ENCODE measurements at places on chromosomes 4 and X. TPM values are rescaled to one million over a fixed set of nuclear protein-coding genes. Genes with fewer than 3 reads are reported as not detected.

BRS3 gene
- not detected for total RNA-seq

DNA sequence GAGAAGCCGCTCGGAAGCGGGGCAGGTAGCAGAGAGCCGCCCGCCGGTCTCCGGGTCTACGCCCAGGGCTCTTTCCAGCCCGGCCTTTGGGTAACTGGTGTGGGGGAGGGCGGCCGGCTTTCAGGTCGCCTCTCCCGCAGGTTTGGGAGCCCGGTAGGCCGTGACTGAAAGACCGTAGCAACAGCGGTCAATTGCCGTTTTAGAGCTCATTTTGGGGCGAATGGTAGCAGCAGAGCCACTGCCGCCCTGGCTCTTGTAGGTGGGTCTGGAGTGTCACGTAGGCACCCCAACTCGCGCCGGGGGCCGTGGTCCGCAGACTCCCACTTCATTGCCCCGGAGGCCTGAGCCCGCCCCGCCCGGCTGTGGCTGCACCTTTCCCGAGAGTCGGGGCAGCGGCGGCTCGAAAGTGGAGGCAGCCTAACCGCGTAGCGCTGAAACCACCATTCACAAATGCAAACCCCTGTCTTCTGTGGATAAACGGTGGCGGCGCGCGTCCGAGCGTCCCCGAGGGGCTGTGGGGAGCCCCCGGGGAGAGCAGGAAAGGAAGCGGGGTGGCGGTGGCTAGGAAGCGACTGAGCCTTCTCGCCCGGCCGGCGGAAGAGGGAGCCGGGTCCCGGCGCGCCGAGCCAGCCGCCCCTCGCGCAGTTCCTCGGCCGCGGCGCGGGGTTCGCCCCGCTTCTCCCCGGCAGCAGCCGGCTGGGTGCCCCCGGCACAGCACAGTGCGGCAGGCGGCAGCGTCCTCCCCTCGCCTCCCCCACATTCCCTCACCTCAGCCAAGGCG, 2185.1 kb upstream of the TENM3 start:
- H3K36me3 ChIP-seq = peaks cover 2% of the 10 kb centered on the region
- no peak overlapping the region for H3K4me3 ChIP-seq
- peaks cover 10% of the 10 kb centered on the region for H3K4me1 ChIP-seq
- no peak for DNase-seq

GRCh38 chr4:19051831-19052230, 1030.3 kb upstream of the LCORL start:
- no peaks in the 10 kb centered on the region for H3K27me3 ChIP-seq
- no peak overlapping the region for H3K4me3 ChIP-seq
- no peaks in the 10 kb centered on the region for H3K4me1 ChIP-seq
- no peak for DNase-seq

GRCh38 chr4:5787311-5787710, 76.3 kb downstream of the EVC start:
- no peak overlapping the region for H3K27ac ChIP-seq
- no peaks in the 10 kb centered on the region for H3K4me1 ChIP-seq
- DNase-seq = no peak
- H3K4me3 ChIP-seq = no peak overlapping the region

DNA sequence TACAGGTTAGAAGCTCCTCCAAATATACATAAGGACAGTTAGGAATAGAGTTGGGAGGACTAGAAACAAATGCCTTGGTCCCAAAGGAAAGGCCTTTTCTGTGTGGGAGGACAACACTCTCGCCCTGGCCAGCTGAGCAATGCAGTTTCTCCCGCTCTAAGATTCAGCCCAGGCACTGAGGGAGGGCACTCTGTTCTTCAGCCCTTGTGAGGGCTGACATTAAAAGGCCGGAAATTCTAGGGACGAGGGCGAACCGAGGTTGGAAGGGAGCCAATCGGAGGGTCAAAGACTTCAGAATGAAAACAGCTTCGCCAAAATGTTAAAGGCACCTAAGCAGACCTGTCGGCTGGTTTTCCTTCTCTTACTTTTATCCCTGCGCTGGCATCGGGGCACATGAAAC, 2.9 kb upstream of the PTCHD1 start:
- peaks cover 3% of the 10 kb centered on the region for H3K4me1 ChIP-seq
- no peak overlapping the region for H3K27ac ChIP-seq
- no peaks in the 10 kb centered on the region for H3K36me3 ChIP-seq
- H3K27me3 ChIP-seq = peaks cover 45% of the 10 kb centered on the region
- no peak overlapping the region for H3K4me3 ChIP-seq
